ENCODE measurements at places on chromosomes 6 and 20.

DNA sequence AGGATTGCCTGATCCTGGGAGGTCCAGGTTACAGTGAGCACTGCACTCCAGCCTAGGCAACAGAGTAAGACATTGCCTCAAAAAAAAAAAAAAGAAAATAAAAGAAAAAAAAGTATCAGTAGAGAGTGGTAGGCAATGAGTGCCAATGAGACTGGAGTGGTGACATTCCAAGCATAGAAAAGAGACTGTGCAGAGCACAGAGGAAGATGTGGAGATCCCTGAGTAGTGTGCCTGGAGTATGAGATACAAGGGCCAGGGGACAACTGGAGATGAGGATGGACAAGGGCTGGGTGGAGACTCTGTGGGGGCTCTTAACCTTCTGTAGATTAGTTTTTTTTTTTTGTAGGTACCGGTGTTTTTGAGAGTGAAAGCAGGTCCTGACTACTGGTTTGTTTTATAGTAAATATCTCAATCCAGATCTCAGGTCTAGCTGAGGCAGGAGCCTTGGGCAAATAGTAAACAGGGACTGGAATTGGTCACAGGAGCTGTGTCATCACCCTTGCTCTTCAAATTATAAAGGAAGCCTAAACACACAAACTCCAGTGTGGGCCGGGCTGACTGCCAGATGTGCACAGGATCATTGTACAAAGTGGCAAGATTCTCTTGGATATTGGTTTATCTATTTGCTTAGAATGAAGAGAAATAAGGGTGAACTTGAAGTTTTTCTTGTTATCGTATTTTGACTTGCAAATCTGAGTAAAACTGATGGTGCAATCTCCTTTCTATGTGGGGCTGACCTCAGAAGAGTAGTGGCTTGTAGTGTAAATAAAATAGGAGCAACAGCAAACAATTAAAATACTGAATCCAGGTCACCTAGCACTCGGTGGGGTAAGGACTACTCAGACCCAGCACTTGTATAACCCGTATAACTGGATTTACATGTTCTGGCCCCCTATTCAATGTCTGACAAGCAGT lies 144.9 kb downstream of the SOX4 start:
- no peak for DNase-seq

DNA sequence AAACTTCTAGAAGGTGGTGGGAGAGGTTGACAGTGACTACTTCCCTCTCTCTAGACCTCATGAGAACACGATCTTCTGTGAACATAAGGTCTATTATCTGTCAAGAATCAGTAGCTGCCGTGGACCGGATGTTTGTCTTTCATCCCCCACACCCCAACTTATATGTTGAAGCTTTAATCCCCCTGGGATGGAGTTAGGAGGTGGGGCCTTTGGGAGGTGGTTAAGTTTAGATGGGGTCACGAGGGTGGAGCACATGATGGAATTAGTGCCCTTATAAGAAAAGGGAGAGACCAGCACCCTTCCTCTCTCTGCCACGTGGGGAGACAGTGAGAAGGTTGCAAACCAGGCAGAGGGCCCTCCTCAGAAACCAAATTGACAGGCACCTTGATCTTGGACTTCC lies 409.1 kb downstream of the QKI start:
- DNase-seq: no peak

DNA sequence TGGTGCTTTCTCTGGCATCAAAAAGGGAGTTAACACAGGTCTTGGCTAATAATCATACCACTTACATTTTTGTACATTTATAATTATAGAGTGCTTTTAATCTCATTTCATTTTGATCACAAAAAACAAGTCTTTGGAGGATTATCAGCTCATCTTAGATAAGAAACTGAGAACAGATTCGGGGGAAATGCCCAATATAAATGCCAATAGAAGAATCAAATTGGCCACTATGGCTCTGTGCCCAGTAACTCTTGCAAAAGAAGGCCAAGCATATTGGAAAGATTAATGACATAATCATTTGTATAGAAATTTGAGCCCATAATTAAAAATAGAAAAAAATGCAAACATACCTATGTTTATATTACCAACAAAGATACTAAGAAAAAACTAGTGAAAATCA lies 42.5 kb downstream of the IPCEF1 start:
- DNase-seq: no peak

- DNase-seq: no peak
Measured at GRCh38 chr20:24305371-24305770, 164.1 kb upstream of the SYNDIG1 start.

- DNase-seq: no peak
Measured at GRCh38 chr6:10033223-10033829, 381.5 kb downstream of the TFAP2A start.

- DNase-seq: no peak
Measured at GRCh38 chr6:89781070-89782034, 38.2 kb downstream of the MDN1 start.

DNA sequence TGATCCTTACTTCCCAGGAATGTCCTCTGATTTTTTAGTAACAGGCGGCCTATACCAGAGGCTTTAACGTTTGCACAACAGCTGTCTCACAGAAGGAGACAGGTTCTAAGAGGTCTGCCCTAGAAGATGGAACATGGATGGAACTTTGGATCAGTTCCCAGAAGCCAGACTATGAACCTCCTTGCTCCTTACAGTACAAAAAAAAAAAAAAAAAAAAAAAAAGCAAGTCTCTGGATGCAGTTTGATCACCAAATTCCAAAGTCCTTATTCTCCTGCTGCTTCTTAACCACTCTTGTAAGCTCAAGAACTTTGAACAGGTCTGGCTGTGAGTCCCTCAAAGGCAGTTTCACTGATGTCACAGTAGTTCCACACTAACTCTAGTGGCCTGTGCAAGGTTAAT lies 2.0 kb upstream of the TRMT11 start:
- no peak for DNase-seq

DNA sequence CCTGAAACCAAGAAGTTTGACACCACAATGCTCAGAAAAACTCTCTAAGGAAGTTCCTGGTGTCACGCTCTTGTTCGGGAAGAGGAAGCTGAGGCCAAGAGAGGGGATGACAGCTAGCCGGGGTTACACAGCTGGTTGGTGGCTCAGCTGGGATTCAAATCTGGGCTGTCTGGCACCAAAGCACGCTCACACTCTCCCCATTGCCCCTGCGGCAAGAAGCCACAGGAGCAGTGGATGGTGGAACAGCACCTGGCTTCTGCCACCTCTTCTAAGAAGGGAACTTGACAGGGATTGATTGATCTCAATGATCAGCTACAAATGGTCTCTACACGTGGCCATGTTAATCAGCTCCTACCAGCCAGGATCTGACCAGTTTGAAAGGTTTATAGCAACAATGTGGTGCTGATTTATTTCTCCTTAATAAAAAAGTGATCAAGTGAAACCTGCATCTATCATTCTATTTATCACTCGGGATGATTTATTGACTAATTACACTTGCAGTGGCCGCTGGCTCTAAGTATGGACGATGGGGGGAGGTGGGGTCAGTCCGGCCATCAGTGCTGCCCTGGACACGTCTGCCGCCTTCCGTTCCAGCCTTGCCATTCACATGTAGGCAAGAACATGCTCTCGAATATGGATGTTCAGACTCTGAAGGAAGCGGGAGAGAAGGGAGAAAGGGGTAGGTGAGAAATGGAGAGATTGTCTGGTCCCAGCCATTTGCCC lies 71.9 kb upstream of the TOP1 start:
- no peak for DNase-seq

DNA sequence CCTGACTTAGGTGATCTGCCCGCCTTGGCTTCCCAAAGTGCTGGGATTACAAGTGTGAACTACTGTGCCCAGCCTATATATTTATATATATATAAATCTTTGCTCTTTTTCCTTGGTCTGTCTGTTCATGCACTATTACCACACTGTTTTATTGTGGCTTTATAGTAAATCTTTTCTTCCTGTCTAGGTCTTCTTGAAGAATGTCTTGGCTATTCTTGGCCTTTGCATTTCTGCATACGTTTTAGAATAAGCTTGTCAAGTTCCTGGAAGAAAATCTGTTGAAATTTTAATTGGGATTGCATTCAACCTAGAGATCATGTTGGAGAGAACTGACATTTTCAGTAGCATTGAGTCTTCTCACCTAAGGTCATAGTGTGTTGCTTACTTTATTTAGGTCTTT lies 37.1 kb downstream of the MYO6 start:
- DNase-seq: no peak

- no peak for DNase-seq
Measured at GRCh38 chr6:21559238-21559637, 34.3 kb upstream of the SOX4 start.

DNA sequence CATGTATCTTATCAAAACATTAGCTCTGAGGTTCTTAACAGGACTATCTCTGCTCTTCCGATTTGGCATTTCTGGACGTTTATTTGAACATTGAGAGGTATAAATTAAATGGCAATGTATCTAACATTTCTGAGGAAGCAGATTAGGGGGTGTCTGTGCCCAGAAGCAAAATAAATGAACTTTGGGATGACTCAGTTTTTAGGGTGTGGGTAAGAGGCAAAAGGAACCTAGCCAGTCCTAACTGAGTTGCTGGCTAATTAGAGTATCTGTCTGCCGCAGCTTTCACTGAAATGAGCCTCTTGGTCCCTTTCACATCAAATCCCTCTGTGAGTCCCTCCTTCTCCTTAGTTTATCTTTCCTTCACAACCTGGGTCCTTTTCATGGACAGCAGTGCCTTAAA lies 1.1 kb downstream of the RNF144B start:
- DNase-seq: no peak

- no peak for DNase-seq
Measured at GRCh38 chr6:108779536-108780275, 68.5 kb upstream of the ARMC2 start.

DNA sequence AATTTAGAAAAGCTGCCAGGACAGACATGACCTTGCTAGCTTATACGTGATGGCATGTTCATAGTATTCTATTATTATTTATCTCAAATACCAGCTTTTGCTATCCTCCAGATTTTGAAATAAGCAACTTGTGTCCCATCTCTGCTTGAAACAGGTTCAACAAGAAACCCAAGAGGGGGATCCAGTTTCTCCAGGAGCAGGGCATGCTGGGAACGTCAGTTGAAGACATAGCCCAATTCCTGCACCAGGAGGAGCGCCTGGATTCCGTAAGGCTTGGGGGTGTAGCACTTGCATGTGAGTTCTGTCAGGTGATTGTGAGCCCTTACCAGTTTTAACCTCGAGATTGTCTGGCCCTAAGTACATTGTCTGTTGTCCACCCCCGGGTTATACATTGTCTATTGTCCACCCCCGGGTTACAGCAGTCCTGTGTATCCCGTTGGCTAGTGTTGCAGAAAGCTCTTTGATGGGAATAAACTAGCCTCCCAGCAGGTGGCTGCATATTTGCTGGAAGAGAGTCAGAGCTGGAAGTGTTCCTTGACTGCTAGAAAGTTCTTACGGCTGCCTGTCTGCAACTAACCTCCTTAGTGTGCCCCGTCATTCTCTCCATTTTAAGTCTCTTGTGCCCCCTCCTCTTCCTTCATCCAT lies 61.4 kb upstream of the CSE1L start:
- no peak for DNase-seq

DNA sequence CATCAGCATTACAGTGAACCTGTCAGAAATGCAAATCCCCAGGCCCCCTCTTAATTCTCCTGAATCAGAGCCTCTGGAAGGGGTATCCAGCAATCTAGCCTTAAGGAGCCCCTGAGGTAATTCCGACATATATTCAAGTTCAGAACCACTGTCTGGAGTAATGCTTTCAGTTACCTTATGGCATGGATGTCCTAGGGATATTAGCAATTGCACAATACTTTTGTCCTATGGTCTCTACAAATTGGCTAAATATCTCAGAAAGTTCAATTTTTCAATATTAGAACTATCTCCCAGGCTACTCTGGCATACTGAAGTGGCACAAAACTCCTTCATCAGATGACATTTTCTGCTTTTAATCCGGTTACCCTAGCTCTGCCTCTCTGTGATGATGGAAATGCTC lies 6.4 kb downstream of the NSFL1C start:
- no peak for DNase-seq

DNA sequence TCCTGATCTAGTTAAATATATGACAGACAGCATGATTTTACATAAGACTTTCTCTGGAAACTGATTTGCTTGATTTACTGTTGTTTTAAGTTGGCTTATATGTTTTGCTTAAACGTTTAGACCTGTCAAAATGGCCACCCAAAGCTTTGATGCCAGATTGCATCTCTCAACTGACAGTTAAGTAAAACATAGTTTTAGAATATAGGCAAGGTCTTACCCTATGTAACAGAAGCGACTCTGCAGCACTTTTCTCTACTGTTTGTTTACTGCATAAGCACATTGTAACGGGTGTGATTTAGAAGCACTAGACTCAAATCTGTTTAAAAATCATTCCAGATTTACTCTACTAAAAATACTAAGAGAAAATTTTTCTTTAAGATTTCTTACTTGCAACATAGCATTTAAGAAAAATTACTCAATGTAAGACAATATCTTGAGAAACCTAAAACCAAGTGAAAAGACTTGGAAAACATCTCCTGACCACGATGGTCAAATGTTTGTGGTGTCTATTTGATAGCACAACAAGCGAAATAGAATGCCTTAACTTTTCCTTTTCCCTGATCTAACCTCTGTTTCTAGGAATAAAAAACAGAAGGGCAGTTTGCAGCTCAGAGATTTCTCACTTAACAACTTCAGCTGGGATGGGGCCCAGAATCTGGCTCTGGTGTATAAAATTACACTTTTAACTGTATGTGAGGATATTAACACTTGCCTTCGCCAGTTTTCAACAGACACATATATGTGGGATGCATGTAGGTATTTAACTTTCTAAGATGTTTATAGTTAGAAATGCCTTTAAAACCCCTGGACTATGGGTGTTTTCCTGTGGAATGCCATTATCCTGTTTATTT lies 47.4 kb downstream of the AIG1 start:
- no peak for DNase-seq

GRCh38 chr6:145235207-145235606 lies 500.1 kb downstream of the EPM2A start:
- DNase-seq: no peak

DNA sequence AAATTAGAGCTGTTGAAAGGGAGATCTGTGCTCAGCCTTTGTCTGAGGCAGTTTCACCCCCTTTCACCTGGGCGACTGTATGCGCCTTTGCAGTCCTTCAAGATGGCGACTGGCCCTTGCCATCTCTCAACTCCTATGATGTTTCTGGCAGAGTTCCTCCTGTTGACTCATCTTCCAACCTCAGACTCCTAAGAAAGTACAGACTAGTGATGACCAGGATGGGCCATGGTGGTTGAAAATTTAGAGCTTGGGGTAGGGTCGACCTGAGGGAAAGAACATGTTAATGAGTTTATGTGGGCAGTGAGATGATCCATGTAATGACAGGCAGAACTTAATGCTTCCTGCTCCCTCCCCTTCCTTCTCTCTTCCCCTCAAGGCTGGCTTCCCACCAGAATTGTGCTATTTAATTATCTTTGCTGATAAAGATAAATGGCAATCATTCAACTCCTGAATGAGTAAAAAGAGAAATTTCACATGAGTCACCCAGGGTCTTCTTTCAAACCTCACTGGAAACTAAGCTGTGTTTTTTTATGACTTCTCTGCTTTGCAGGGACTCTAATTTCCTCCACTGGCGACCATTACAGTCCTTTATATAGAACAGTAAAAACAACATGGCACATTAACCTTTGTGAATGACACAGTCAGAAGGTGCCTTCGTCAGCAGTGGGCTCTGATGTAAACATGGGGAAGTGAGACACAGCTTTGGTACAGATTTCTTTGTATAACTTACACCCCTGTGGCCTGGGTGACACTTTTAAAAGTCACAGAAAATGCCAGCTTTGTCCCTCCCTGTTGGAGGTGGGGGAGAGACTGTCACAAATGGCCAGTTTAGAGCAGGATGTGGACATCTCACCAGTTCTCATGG lies 103.5 kb downstream of the SCP2D1 start:
- DNase-seq: no peak
